ENCODE measurements at places on chromosomes 1 and 21.
A peak's percentile ranks its signal among the peaks of the same experiment; 100 is the strongest.

GRCh38 chr1:234862944-234863515 is 253.1 kb upstream of the IRF2BP2 start:
- DNase-seq, result no peak

GRCh38 chr1:204821476-204821875 is 49.2 kb upstream of the NFASC start:
- DNase-seq, result no peak

- no peak for DNase-seq
These were observed 97.8 kb upstream of the SLC2A1 start for GRCh38 chr1:43056460-43056859.

- no peak for DNase-seq
These were observed 84.6 kb upstream of the BMP8A start for GRCh38 chr1:39406533-39407450.

GRCh38 chr21:38202811-38203210 is 54.0 kb upstream of the KCNJ15 start:
- no peak for DNase-seq

DNA sequence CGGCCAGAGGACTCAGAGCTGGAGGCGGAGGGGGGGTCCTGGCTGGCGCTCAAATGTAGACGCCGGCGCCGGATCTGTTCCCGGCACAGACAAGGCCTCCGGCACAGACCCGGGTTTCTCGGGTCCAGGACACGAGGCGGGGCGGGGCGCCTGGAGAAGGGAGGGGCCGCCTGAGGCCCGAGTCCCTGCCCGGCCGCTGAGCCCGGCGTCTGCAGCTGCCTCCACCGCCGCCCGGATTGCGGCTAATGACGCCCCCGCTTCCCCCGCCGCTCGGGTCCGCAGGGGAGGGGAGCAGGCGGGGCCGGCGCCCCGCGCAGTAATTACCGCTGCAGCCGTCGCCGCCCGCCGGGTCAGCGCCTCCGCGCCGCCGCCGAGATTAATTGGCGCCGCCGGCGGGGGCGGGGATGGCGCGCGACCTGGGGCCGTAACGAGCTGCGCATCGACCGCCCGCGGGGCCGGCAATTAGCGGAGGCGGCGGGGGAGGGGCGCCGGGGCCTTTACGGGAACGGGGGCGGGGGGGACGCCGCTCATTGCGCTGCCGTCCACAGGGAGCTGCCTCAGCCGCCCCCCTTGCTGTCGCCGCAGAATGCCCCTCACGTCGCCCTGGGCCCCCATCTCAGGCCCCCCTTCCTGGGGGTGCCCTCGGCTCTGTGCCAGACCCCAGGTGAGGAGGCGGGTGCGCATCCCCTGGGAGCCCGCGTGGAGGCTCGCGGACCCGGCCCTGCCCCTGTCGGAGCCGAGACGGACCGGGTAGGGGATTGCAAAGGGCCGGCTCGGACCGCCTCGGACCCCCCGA is 17.3 kb downstream of the NOC2L start:
- no peak for DNase-seq

- peak; percentile 10 for DNase-seq
These were observed 12.0 kb upstream of the FCAMR start for GRCh38 chr1:206982216-206982615.

DNA sequence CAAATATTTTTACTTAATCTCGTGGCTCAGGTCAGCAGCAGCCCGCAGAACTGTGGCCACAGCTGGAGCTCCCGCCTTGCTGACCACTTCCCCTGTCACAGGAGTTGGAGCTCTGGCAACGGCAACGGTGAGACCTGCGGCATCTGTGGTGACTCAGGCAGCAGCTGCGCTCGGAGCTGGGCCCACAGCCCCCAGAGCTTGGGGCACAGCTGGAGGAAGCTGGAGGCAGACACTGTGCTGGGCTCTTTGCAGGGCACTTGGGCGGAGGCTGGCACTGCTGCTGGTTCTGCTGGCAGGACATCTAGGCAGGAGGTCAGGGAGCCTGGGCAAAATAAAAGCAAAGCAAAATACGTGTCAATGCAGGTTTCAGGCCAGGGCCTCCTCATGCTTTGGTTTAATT is at the start of gene LCE3A:
Gene LCE3A, minus strand, starts transcription at position 301 of the 400 bp plus-strand sequence. Its CDS starts 0 bp downstream, at position 301.
- no peak for DNase-seq

DNA sequence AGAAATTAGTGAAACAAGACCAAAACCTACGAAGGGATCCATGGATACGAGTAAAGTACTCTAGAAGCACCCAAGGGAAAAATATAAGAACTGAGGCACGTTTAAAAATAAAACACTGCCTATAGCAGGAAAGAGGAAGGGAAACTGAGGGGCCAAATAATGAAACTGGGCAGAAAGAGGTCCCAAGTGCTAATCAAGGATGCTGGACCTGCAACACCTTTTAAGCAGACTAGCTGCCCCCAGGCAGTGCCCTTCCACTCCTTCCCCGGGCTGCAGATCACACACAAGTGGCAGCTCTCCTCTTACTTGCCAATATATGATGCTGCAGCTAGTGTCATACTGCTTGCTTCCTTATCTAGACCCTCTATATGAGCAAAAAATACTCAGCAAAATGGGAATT is 7.6 kb upstream of the OTUD7B start:
- DNase-seq, result no peak

DNA sequence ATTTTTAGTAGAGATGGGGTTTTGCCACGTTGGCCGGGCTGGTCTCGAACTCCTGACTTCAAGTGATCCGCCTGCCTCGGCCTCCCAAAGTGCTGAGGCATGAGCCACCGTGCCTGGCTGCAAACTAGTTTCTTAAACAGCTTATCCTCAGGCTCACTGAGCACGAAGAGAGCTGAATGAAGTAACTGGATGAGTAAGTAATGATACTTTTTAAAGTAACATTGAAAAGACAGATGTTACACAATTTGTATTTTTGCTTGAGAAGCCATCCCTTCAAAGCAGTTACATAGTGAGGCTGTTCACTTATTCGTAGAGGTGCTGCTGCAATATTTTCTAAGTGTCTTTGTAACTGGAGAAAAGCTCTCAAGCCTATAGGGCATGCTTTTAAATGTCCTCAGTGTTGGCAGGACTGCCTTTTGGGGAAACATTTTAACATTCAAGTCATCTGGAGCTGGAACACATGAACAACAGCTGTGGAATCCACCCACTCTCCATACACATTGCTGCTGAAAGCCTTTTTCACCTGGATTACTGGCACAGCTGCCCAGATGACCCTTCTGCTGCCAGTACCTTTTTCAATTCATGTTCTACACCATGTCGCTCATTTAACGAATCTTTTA is 2.7 kb upstream of the YBX1 start:
- DNase-seq, result no peak

GRCh38 chr1:87186346-87186745 is 142.3 kb upstream of the LMO4 start:
- DNase-seq, result no peak

- no peak for DNase-seq
These were observed 28.0 kb upstream of the PRKAA2 start for GRCh38 chr1:56617141-56617540.

DNA sequence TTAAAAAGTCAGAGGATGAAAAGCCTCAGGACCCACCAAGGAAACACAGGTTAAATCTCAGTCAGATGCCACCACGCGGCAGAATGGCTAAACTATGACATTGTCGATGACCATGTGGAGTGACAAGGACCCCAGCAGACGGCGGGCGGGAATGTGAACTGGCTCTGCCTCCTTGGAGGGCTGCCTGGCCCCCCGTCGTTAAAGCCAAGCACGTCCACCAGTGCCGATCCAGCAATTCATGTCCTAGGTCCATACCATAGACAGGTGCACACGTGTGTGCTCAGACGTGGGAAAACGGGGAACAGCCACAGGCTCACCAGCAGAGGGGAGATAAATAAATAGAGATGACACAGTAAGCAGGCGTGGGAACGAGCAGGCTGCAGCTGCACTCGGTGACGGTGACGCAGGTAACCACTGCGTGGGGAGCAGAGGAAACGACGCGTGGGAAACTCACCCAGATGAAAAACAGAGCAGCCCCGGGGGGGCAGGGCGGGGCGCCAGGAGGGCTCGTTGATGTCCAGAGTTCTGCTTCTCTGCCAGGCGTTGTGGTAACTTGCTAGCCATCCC is 28.3 kb upstream of the PCBP3 start:
- peak; percentile 70 for DNase-seq

- DNase-seq, result no peak
These were observed 53.0 kb downstream of the SLC45A1 start for GRCh38 chr1:8370905-8371315.

DNA sequence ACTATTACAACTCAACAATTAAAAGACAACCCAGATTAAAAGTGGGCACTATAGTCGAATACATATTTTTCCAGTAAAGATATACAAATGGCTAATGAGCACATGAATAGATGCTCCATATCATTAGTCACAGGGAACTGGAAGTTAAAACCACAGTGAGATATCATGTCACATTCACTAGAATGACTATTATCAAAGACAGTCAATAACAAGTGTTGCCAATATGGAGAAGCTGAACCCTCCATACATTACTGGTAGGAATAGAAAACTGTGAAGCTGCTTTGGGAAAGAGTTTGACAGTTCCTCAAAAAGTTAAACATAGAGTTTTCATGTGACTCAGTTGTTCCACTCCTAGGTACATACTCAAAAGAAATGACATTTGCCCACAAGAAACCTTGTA is 30.6 kb upstream of the MRPS6 start:
- no peak for DNase-seq

DNA sequence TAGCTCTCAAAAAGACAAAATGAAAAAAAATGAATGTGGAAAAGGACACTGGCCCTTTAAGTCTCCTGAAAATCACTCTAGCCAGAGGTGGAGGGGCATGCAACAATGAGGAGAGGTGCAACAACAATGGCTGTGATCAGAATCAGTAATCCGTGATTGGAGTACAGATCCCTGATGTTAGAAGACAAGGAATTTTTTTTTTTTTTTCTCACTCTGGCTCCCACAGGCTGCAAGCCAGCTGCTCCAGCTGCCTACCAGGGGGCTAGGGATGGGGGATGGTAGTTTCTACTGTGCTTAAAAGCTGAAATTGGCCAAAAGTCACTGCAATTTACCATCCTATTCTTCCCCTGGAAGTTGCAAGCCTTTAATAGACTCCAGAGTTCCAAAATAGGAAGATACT is 54.5 kb downstream of the STYXL2 start:
- no peak for DNase-seq
